ENCODE measurements at places on chromosomes 4 and X.

- no peak for DNase-seq
These were observed 325.3 kb upstream of the FTHL17 start for GRCh38 chrX:31397119-31397518.

GRCh38 chrX:20063716-20064351 lies 52.9 kb downstream of the MAP7D2 start:
- no peak for DNase-seq

DNA sequence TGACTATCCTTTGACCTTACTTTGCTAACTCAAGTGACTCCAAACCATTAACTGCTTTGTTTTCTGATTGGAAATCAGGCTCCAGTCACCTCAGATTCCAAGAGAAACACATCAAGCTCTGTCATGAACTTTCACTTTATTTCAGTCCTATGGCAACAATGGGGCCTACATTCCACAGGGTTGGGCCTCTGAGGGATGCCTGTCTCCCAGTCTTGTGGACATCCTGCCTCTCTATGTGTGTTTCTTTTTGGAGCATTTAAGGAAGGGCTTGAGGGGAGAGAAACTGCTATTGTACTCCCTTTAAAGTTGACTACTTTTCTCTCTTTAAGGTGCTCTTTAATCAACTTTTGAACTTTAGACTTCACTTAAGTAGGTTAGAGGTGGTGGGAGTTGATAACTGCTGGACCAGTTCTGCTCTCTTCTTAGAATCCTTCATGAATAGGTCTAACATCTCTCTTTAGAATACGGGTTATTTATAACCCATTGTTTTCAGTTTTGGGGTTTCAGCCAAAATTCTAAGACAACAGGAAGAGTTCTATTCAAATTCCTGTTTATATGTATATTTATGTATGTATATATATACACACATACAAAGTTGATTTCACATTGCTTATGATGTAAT lies 274.3 kb upstream of the NR3C2 start:
- no peak for DNase-seq

GRCh38 chrX:25860322-25860721 lies 277.8 kb upstream of the MAGEB18 start:
- DNase-seq, result no peak

DNA sequence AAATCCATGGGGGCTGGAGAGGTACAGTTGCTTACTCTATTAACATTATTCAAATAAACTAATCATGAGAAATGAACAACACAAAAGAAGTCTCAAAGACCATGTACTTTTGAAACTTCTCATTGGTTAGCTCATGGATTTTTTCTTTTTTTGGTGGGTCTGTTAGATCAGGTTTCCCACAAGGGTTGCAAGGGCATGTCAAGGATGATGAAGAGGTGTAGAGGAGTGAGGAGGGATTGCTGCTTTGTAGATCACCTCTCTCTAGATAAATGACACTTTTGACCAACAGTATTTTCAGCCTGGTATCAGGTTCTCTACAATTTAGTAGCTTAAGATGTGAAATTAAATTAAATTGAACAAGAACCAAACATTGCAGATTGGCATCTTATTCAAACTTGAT lies 417.9 kb upstream of the AGA start:
- no peak for DNase-seq

DNA sequence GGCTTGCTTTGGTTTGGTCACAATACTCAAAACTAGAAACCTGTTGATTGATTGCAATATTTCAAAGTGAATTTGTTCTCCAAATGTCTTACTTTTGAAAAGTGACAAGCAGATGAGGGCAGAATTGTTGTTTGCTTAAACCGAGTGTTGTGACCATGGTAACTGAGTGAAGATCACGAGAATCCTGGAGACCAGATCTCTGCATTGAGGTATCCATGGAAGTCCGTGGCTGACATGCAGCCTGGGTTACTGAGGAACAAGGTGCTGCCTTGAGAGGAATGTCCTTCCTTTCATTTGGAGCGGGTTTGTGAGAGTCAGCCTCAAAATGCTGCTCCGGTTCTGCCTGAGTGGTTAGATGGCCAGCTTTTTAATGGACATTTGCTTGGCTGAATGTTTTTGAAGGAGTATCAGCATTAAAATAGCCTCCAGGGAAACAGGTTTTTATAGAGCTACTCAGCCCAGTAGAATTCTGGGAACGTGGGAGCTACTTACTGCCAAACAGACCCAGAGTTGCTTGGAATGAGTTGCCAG lies 31.3 kb downstream of the NYX start:
- no peak for DNase-seq

- no peak for DNase-seq
These were observed 8.5 kb downstream of the RAB9B start for GRCh38 chrX:103823591-103823990.

DNA sequence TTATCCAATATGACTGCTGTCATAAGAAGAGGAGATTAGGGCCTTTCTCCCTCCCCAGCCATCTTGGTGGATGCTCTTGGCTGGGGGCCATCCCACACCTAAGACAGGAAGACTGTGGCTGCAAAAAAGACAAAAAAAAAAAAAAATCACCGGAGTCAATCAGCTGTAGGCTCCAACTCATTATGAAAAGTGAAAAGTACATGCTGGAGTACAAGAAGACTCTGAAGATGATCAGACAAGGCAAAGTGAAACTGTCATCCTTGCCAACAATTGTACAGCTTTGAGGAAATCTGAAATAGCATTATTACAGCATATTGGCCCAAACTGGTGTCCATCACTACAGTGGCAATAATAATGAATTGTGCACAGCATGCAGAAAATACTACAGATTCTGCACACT lies 5.2 kb downstream of the EGFL6 start:
- no peak for DNase-seq

GRCh38 chr4:123583043-123583442 lies 186.4 kb downstream of the SPRY1 start:
- DNase-seq, result no peak

- DNase-seq, result no peak
These were observed 80.0 kb downstream of the TBC1D19 start for GRCh38 chr4:26663888-26664287.

GRCh38 chr4:122764821-122765215 lies 32.3 kb downstream of the BBS12 start:
- no peak for DNase-seq

DNA sequence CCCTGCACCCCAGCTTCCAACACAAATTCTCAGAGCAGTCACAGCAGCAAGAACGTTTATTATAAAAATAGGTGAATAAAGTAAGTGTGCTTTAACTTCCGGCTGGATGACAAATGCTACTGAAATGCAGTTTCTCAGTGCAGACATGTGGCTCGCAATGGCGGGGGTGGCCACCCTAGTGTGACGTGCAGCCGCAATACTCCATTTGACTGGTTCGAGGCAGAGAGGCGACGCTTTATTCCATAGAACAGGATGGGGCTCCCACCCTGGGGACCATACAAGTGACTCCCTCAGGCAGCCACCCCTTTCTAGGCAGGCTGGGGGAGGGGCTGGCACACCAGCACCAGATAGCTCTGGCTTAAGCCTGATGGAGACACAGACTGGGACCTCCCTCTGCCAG lies 14.5 kb downstream of the TNIP2 start:
- no peak for DNase-seq

- DNase-seq, result no peak
These were observed 12.5 kb upstream of the ART3 start for GRCh38 chr4:76061982-76062381.

GRCh38 chr4:169131556-169132208 lies 121.6 kb upstream of the CBR4 start:
- DNase-seq, result no peak

GRCh38 chr4:122218762-122219161 lies 66.6 kb downstream of the BLTP1 start:
- no peak for DNase-seq

GRCh38 chrX:37844622-37845021 lies 2.7 kb downstream of the DYNLT3 start:
- no peak for DNase-seq

- DNase-seq, result no peak
These were observed 62.1 kb upstream of the EXOC1L start for GRCh38 chr4:55757356-55757952.

DNA sequence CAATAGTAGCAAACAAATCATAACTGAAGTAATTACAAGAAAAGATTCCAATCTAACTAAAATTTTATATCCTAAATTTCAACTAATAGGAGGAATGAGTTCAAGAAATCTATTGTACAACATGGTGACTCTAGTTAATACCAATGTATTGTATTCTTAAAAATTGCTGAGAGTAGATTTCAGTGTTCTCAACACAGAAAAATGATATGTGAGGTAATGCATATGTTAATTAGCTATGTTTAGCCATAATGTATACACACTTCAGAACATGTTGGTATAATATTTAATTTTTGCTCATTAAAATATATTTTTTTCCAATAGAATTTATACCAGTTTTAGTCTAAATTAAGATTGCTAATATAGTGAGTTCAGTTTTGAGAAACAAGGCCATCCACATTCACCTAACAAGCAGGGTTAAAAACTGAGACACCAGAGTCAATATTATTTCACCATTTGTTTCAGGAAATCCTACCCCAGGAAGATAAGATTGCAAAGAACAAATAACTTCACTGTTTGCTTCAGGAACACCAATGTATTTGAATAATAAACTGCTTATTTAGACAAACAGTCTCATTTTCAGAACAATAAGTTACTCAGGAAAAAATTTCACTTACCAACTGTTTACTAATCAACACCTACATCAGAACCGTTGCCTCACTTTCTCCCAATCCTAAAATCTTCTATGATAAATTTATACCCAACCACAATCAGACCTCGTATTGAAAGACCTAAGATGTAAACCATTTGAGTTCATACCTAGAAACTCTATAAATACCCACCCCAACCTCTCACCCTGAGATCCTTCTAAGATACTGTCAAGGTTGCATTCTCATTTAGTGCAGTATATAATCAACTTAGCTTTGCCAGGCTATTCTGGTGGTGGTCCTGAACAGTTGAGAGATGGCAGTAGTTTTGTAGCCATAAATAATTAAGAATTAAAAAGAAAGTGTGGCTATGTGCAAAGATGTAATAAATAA lies 132.8 kb downstream of the MAB21L2 start:
- no peak for DNase-seq

- no peak for DNase-seq
These were observed 211.2 kb downstream of the COX18 start for GRCh38 chr4:72858328-72858727.

DNA sequence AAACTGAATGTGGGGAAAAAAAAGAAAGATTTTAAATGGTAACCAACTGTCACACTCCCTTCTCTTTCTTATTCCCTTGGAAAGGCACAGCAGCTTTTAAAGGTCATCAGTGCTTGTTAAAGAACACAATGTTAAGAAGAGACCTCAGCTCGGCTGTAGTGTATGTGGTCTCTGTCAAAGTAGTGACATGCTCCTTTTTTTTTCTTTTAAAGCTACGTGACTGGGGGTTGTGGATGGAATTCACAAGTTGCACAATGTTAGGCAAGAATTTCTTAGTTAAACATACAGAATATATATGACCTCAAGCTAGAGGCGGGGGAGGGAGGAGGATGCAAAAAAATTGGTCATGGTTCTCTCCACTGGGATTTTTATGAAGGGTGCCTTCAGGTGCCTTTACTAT lies 45.6 kb downstream of the OCRL start:
- DNase-seq, result no peak

DNA sequence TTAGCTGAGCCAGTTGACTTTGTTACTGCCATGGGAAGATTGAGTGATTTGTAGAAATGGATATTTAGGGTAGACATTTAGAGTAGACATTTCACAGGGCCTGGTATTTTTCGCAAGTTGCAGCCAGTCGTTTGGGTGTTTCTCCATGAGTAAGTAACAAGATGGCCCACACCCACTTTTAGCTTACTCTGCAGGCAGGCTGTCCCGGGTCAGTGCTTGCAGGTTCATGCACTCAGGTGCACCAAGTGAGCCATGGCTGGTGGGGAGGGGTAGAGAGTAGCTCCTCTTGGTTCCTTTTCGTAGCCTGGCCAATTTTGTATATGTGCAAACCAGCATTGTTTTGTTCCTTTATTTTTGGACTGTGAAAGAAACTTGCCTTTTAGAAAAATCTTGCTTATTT lies 145.6 kb downstream of the POLA1 start:
- no peak for DNase-seq

DNA sequence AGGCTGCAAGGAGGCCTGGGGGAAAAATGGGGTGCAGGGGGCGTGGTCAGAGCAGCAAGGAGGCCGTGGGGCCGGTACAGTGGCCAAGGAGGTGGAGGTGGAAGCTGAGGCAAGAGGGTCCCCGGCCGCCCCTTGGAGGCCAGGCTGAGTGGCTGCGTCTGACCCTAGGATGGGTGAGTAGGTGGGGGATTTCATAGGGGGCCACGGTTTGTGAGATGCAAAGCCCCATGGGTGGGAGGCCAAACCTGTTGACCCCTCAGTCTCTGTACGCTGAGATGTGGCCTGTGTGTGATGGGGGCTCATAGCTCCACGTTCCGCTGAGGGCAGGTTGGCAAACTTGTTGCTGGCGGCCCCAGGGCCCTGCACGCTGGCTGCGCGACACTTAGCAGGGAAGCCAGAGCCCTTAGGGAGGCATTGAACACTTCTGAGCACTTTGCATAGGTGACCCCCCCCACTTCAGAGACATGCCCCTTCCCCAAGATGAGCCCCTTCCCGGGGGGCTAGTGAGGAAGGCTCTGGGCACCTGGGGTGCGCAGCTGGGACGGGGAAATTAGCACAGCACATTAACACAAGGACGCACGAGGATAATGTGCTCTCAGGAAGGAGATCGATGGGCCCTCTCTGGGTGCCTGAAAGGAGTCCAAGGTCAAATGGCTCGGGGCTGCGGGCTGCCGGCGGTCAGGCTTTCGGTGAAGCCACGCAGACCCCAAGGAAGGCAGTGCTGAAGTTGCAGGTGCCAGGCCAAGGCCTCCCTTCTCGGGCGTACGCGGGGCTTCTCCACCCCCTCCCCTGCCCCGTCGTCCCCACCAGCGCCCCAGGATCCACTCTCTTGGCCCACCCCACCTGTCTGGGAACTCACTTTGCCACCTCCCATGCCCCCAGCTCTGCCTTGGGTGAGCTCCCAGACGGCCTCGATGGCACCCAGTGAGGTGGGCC lies 107.4 kb downstream of the HMX1 start:
- no peak for DNase-seq

DNA sequence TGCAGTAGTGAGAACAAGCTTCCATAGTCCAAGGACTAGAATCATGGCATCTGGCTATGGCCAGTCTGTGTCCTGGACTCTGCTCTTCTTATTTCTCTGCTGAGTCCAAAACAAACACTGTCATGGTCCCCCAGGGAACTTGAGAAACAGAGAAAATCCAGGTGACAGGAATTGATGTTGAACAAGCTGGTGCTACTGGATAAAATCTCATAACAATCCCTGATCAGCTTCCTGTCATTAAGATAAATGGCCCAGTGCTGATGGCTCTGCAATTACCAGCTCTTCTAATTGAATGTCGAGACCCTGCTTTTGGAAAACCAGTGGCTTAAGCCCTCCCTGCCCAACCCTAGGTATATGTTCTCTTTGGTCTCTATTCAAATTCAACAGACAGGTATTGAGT lies 58.8 kb upstream of the ARHGAP36 start:
- DNase-seq, result no peak

DNA sequence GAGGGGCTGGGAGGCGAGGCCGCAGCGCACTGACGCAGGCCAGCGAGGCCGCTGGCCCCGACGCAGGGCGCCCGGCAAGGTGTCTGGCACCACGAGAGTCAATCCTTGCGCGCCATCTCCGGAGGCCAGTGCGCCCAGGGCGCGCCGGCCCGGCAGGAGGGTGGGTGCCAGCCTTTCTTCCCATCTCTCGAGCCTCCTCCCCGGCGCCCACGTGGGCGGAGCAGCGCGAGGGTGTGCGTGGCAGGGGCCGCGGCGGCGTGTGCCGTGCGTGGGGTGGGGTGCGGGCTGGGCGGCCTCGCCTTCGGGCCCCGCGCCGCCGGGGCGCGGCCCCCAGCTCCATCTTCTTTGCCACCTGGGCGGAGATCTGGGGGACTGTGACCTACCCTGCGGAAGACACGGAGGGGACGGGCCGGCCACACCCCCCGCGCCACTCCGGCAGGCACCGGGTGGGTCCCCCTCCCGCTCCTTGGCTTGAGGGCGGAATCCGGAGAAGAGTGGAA lies 877 bp downstream of the JAKMIP1 start:
- no peak for DNase-seq
